ENCODE measurements at places on chromosomes 5 and 9.
A peak's percentile ranks its signal among the peaks of the same experiment; 100 is the strongest.

DNA sequence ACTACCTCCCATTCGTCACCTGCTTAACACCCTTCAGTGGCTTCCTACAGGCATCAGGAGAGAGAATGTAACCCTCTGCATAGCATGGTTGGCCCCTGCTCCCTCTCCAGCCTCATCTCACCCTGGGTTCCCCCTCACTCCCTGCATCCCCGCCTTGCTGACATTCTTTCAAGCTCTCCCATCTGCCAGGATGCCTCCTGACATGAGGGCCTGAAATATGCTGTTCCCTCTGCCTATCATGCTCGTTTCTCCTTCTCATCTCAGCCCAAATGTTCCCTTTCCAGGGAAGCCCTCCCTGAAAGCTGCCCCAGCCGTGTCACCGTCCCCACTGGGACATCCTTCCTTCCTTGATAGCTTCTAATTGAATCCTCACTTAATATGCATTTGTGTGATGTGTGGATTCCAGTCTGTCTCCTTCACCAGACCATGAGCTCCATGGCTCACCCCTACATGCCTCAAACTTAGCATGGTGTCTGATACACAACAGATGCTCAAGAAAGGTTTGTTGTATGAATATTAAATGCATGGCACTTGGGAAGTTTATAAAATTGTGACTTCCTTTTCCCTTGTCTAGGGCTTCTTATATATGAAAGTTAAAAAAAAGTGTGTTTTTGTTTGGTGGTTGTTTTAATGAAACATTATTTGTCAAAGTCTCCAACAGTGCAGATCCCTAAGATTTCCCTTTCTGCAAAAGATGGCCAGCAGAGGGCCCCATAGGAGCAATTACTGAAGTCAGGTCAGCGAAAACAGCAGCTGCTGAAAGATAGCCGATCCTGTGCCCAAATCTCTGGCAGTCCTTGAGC lies 7.3 kb upstream of the C5orf58 start:
- no peaks in the 10 kb centered on the region for H3K36me3 ChIP-seq
- no peak overlapping the region for H3K4me3 ChIP-seq
- H3K27me3 ChIP-seq: no peaks in the 10 kb centered on the region
- peaks cover 67% of the 10 kb centered on the region for H3K4me1 ChIP-seq
- peak; percentile 86 for DNase-seq

- H3K36me3 ChIP-seq: no peaks in the 10 kb centered on the region
- H3K4me1 ChIP-seq: no peaks in the 10 kb centered on the region
- no peak for DNase-seq
- H3K27me3 ChIP-seq: peaks cover 15% of the 10 kb centered on the region
- H3K27ac ChIP-seq: no peak within 1 kb of the TSS
- peak within 1 kb of the TSS; percentile 57 for H3K4me3 ChIP-seq
Observed at GRCh38 chr5:157670662-157671591, at the start of gene C5orf52. C5orf52 (plus strand) TSS chr5:157671533; CDS start chr5:157671615, 82 bp downstream.

DNA sequence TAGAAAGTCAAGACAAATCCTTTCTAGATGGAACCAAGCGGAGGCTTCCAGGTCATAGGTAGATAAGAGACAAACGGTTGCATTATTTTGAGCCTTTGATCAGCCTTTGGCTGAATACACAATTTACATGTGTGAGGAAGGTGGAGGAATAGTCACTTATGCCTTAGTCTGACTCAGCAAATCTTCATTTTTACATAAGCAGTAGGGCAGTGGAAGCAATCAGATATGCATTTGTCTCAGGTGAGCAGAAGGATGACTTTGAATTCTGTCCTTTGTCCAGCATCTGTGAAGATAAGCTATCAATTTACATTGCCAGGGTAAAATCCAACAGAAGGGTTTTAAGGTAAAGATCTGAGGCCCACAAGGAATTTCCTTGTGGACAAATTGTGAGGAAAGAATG lies 23.8 kb downstream of the TUSC1 start:
- H3K4me3 ChIP-seq: no peak overlapping the region
- no peak for DNase-seq
- no peaks in the 10 kb centered on the region for H3K4me1 ChIP-seq
- no peaks in the 10 kb centered on the region for H3K36me3 ChIP-seq

DNA sequence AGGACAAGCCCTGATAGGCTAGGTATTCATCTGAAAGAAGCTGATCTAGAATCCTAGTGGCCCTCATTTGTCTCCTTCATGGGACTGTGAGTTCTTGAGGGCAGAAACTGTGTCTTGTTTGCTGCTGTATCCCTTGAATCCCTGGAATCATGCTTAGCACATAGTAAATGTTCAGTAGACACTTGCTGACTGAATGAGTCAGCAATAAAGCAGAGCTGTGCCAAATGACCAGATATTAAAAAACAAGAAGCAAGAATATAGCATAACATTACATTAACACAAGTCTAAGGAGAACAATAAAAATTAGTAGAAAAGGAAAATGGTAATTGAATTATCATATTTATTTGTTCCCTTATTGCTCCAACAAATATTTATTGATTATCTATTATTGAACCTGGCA lies 420.5 kb downstream of the ZSWIM6 start:
- H3K4me3 ChIP-seq: no peak overlapping the region
- no peaks in the 10 kb centered on the region for H3K4me1 ChIP-seq
- no peak overlapping the region for H3K27ac ChIP-seq
- no peaks in the 10 kb centered on the region for H3K36me3 ChIP-seq

DNA sequence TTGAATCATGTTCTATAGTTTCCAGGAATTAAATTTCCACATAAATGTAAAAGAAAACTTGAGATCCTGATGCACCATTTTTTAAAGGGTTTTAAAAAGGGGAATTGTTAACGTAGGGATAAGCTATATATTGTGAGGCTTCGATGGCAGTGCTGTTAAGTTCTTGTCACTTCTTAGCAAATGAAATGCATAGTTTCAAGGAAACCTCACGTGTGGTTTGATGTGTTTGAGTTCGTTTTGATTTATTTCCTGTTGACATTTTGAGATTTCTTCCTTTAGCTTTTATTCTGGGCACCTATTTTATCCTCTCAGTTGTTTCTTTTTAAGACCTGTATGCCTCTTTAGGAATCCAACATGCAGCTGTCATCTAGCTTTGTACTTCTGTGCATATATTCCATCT lies 301.0 kb downstream of the DOCK8 start:
- no peaks in the 10 kb centered on the region for H3K27me3 ChIP-seq
- H3K4me1 ChIP-seq: peaks cover 18% of the 10 kb centered on the region
- no peak overlapping the region for H3K27ac ChIP-seq
- no peak overlapping the region for H3K4me3 ChIP-seq
- DNase-seq: no peak
- H3K36me3 ChIP-seq: no peaks in the 10 kb centered on the region

GRCh38 chr9:35790385-35791296 lies 750 bp upstream of the NPR2 start:
- peaks cover 49% of the 10 kb centered on the region for H3K4me1 ChIP-seq
- no peaks in the 10 kb centered on the region for H3K27me3 ChIP-seq
- peak overlapping the region; percentile 53 for H3K27ac ChIP-seq
- DNase-seq: peak; percentile 45

- no peak overlapping the region for H3K27ac ChIP-seq
- no peaks in the 10 kb centered on the region for H3K4me1 ChIP-seq
- no peak overlapping the region for H3K4me3 ChIP-seq
Observed at GRCh38 chr9:109252291-109252690, 68.6 kb downstream of the EPB41L4B start.
